ENCODE measurements at places on chromosomes 6 and 20.

DNA sequence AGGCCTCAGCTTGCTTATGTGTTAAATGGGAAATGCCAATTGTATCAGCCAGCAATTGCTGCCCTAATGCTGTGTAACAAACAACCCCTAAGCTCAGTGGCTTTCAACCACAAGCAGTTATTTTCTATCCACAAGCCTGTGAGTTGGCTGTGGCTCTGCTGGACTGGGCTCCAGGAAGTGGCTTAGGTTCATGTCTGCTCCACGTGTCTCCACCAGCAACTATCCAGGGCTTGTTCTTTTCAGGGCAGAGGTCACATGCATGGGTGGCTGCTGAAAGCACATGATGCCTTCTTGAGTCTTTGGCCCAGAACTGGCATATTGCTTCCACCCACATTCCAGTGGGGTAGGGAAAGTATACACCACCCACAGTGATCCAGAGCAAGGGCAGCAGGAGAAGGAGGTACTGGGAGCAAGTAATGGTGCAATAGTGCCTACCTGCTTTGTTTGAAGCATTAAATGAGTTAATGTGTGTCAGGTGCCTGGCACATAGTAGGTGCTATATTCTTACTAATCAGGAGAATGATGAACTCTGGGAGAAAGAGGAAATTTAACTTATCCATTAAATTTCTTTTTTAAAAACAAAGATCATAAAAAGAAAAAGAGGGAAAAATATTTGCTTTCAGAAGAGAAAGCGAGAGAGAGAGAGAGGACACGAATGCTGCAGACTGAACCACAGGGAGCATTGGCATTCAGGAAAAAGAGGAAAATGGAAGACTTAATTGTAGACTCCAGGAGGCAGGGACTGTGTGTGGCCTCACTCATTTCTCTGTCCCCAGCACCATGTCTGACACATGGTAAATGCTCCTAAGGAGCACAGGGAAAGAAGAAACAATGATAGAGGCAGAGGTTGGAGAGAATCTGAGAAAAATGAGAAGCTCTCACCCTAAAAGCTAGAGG lies 25.2 kb upstream of the RNF24 start:
- DNase-seq, result no peak

DNA sequence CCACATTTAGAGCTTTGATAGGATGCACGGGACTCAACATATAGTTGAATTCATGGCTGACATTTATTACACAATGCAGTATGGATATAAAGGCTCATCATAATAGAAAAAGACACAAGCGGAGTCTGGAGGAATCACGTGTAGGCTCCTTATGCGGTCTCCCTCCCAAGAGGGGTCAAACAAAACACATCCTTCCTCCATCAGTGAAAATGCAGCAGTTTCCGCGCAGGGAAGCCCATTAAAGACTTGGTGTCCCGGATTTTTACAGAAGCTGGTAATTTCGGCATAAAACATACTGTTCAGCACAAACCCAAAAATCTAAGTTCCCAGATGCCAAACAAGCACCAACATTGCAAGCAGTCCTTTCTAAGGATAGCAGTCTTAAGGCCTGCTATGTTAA lies 1.1 kb downstream of the USP45 start:
- no peak for DNase-seq

DNA sequence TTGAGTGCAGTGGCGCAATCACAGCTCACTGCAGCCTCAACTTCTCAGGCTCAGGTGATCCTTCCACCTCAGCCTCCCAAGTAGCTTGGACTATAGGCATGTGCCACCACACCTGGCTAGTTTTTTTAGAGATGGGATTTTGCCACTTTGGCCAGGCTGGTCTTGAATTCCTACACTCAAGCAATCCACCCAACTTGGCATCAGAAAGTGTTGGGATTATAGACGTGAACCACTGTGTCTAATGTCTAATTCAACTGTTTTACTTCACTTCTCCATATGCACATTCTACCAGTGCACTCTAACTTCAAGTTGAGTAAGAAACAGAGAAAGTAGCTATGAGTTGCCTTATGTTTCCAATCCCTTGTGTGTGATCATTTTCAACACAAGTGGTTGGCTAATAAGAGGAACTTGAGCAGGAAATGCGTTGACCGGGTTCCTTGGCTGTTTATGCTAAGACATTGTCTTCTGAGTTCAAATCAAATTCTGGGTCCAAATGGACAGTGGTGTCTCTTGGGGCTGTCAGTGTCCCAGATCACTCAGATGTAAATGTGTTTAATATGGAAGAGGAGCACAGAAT lies 23.9 kb downstream of the ZNF337 start:
- DNase-seq, result no peak

DNA sequence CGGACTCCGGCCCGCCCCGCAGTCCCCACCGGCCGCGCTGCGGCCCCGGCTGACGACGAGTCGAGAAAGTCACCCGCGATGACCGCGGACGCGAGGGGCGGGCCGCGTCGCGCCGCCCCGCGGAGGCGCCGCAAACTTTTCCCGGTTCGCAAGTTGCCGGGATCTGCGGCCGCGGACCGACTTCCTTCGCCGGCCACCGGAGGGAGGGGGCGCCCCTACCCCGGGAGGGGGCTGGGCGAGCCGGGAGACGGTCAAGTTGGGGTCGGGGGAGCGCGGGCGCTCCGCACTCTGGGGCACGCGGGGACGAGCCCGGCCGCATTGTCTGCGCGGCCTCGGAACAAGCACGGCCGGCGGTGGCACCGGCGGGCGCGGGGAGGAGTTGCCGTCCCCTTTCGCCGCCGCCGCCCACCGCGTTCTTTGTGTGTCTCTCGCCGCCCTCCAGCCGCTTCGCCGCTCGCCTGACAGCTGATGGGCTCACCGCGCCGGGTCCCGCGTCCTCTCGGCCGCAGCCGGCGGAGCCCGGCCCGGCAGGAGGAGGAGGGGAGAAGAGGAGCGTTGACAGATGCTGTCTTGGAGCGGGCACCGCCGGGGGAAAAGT lies 131.6 kb downstream of the OGFRL1 start:
- peak; percentile 59 for DNase-seq

DNA sequence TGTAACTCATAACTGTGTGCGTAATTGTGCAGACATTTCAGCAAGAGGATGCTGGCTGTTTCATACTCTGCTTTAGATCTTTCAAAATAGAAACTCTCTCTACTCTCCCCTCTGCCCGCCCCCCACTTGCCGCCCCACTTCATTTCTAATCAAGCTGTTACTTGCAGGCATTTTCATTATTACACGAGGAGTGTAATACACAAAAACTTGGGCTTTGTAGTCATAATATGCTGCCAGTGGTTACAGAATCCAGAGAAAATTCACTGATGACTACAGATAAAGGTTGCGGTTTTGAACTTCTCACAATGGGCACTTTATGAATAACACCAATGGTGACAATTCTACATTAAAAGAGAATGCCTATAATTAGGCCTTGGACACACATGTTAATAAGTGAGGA lies 194.0 kb upstream of the POU3F2 start:
- DNase-seq, result no peak

GRCh38 chr6:157763129-157763903 lies 59.7 kb upstream of the SNX9 start:
- DNase-seq, result no peak

DNA sequence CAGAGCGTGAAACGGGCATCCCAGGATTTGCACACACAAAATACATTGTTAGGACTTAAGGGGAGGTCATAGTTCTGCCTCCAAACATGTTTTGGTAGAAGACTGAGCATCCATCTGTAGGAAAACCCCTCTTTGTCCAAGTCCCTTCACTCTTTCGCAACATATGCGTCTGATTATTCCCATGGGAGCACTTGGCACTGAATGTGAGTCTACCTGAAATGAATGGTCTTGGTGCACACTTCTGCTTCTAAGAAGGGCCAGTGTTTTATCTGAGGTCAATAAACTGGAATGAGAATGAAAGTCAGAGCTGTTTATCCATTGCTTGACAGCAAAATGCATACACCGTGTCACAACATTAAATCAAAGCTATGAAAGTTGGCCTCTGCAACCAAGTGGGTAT lies 33.0 kb downstream of the GJA10 start:
- DNase-seq, result no peak

Measured in C1 segment of cervical spinal cord (tissue), 14 donors.